ENCODE measurements at places on chromosomes 5 and 9.

DNA sequence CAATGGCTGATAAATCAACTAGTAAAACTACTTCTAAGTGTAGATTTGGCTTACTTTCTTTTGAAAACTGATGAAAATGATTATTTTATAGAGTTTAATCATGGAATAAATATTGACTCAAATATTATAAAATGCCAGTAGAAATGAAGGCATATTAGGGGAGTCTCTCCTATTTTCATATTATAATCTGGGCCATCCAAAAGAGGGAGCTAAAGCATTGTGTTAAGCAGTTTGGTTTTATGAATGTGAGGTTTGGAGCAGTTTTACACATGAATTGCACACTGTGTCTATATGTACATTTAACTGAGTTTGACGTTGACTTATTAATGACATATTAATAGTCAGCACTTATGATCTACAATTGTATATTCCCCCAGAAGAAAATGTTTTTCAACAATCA lies 17.4 kb downstream of the CDH9 start:
- peak; percentile 7 for DNase-seq

DNA sequence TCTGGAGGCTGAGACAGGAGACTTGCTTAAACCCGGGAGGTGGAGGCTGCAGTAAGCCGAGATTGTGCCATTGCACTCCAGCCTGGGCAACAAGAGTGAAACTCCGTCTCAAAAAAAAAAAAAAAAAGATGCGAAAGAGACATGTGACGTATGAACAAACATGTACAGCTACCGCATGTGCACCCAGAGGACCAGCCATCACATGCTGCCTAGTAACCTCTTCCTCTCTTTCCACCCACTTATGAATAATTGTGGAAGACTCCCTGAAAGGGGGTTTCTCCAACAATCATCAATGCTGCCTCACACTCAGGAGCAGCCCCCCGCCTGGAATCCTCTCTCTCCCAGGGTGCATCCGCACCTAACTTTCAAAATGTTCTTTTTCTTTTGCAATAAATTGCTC lies 2.2 kb downstream of the SARDH start:
- no peak for DNase-seq

DNA sequence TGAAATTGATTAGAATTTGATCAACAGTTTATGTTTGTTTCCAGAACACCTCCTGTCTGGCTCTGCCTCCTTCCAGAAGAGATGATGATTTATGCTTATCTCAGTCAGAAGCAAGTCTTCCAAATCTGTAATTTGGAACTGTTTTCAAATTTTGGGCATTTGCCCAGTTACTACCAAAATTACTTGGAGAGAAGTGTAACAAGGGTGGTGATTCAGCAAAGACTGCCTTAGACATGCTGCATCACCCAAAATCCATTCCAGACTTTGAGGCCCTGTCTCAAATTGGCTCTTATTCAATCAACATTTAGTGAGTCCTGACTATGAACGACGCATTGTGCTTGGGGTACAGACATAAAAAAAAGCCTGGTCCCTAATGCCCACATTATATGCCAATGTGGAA lies 89.4 kb downstream of the SH3TC2 start:
- no peak for DNase-seq

GRCh38 chr5:83503662-83504061 lies 32.1 kb downstream of the VCAN start:
- no peak for DNase-seq

- no peak for DNase-seq
These were observed 38.3 kb downstream of the DAPK1 start for GRCh38 chr9:87535817-87536539.

DNA sequence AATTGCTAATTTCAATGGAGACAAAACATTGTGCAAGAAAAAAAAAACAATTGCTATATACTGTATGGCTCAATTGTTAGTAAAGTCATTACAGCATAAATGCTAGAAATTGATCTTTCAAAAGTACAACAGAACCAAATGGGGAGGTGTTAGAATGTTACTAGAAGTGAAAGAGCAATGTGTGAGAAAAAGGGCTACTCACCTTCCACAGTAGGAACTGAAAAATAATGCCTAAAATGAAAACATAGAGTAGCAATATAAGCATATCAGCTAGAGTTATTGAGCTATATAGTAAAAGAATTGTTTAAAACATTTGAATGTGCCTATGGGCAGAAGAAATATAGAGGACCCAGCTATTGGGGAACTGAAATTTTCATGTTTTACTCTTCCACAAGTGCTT lies 10.9 kb upstream of the RXFP3 start:
- DNase-seq = no peak

- DNase-seq = no peak
These were observed 21.6 kb downstream of the FBXW11 start for GRCh38 chr5:171984748-171985419.

DNA sequence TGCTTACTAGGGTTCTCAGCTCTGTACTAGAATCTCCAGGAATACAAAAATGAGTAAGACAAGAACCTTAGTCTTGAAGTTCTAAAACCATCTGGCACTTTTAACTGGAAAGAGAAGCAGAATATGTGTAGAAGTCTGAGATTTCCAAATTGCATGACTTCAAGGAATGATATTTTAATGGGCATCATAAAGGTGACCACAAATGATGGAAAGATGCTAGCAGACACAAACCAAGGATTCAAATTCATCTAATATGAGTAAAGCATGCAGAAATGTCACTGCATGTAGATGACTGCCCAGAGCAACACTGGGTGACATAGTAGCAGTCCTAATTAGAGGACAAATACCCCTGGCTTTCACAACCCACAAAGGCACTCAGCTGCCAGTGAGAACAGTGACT lies 117.2 kb downstream of the RPS23 start:
- no peak for DNase-seq

DNA sequence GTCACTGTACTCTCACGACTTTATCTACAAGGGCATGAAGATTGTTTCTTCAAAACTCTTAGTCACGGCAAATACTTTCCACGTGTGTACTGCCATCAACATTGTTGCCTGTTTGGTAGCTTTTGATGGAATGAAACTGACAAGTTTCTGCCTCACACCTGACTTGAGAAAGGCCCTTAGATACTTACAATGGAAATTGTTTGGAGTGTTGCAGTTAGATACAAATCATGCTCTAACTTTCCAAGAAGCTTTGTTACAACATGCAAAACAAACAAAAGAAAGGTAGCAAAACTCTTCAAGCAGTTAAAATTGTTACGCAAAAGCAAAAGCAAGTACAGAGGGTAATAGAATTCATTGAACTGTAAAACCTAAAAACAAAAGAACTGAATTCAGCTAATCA lies 91.1 kb upstream of the TLE4 start:
- no peak for DNase-seq

GRCh38 chr9:125883565-125884217 lies 136.5 kb downstream of the PBX3 start:
- no peak for DNase-seq

DNA sequence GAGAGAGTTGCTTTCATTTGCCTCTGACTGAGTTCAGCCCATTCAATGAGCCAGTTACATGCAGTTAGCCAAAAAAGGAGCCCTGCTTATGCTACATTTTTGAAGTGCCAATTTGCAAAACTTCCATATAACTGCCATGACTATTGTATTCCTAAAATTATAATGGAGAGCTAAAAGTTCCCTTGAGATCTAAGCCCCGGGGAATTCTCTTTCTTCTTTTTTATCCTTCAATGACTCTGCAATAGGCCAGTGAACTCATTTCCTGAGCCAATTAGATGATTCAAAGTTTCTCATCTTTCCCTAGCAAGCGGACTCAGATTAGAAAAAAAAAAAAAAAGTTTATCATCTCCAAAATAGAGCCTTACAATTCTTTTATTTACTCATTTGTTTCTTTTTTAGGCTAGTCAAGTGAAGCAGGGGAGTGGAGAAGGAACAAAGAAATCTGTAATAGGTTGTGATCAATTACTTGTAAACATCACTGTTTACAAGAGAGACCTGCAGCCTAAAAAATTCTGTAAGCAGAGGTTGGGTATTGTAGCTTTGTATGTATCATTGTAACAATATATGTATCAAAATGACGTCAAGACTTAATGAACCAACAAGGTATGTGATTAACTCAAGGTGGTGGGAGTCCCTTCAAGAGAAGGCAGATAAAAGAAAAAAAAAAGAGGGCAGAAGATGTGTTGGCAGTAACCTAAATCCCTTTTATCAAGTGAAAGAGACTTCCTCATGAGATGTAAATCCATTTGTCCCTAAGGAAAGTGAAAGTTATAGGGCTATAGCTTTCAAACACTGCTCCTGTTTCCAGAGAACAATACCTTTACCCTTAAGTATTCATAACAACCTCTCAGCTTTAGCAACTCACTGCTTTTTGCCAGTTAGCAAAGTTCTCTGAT lies 48.7 kb upstream of the HOMER1 start:
- DNase-seq = no peak

DNA sequence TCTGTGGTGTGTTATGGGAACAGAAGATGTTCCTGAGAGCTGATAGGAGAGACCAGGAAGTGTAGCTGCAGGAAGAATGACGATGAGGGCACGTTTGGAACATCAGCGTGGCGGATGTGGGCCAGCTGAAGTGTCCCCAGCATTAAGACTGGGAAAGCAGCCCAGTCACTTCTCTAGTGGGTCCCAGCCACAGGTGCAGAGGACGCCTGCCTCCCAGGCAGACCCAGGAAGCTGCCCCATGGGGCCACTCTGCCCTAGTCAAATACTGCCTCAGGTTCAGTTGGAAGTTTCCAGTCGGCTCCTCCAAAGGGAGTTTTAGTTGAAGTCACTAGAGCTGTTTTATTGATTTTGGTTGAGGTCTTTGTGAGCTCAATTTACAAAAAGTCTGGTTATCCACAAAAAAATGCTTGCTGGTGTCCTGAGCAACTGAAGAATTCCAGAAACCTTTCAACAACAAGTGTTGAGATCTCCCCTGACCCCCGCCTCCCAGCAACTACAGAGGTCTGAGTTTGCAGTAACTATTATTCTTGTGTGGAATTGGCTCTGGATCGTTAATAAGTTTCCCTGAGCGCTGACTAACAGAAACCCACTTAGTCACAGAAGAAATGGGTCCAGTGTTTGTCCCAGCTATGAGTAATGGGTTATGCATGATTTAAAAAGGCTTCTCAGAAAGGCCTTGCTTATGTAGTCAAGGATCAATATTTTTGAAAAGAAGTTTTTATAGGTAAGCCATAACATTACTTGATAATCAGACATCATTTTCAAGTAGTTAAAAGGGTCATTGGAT lies 294.1 kb downstream of the FANCC start:
- DNase-seq = no peak

DNA sequence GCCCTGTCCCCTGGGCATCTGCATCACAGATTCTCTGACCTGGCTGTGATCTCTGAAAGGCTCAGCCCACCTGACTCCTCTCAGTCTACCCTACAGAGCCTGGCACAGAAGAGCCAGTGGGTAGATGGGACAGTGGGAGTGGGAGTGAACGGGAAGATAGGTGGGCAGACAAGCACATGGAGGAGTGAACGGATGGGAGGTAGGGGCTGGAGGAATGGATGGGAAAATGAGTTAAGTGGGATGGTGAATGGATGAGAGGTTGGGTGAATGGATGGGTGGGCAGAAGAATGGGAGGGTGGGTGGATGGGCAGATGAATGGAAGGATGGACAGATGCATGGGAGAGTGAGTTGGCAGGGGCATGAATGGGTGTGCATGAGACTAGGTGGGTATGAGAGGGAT lies 18.8 kb downstream of the STK10 start:
- DNase-seq = no peak

GRCh38 chr9:25415718-25416117 lies 262.5 kb downstream of the TUSC1 start:
- no peak for DNase-seq

DNA sequence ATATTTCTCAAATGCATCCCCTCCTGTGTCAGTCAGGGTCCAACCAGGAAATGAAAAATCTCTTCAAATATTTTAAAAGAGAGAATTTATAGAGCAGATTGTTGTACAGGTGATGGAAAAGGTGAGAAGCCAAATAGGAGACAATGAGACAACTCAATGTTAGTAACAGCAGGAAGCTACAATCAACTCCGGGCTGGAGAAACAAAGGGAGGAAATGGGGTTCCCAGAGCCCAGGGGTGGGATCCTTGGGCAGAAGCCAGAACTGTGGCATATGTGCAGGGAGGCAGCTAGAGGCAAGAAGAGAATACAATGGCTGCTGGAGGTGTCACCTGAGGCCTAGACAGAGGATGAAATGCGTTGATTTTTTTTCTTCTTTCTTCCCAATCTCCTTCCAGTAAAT lies 361.8 kb upstream of the ACTBL2 start:
- no peak for DNase-seq

All from iPS-NIHi11 (cell line).